ENCODE measurements at places on chromosomes 16 and 17. TPM values are rescaled to one million over a fixed set of nuclear protein-coding genes. Genes with fewer than 3 reads are reported as not detected.

The MEOX1 gene
- 44.6 TPM for total RNA-seq

The ADAD2 gene
- 0.71 TPM for total RNA-seq

The C1QL1 gene
- 0.10 TPM for total RNA-seq

The KRT33B gene
- total RNA-seq: not detected

The ATP2A1 gene
- total RNA-seq: 21.8 TPM

The KRTAP3-1 gene
- total RNA-seq: not detected

The HS3ST3A1 gene
- total RNA-seq: 22.2 TPM

All from SJCRH30 (cell line).